ENCODE measurements at places on chromosomes 2 and 18. TPM values are rescaled to one million over a fixed set of nuclear protein-coding genes. Genes with fewer than 3 reads are reported as not detected.

DNA sequence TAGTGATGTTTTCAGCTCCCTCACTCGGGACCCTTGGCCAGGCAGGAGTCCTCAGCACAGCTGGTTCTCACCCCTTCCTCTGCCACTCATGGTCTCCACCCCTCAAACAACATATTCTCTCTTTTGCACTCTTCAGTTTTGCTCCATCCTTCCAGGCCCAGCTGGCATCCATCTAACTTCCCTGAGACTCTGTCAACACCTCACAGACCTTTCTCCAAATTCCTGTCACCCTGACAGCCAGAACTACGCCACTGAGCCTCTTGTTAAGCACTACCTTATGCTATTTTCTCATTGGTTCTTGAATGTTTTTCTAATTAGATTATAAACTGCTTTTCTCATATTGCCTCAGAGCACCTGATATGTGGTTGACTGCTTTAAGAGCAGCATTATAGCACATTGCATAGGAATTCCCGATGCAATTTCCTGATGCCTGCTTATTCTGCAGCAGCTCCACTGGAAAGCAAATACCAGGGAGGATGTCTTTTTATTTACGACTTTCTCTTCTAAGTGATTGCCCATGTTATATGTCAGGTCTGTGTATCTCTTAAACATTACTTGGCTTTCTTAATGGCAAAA lies 12.4 kb upstream of the INO80C start:
- no peak for DNase-seq

Gene SP140
- 1.5 TPM for polyA plus RNA-seq

DNA sequence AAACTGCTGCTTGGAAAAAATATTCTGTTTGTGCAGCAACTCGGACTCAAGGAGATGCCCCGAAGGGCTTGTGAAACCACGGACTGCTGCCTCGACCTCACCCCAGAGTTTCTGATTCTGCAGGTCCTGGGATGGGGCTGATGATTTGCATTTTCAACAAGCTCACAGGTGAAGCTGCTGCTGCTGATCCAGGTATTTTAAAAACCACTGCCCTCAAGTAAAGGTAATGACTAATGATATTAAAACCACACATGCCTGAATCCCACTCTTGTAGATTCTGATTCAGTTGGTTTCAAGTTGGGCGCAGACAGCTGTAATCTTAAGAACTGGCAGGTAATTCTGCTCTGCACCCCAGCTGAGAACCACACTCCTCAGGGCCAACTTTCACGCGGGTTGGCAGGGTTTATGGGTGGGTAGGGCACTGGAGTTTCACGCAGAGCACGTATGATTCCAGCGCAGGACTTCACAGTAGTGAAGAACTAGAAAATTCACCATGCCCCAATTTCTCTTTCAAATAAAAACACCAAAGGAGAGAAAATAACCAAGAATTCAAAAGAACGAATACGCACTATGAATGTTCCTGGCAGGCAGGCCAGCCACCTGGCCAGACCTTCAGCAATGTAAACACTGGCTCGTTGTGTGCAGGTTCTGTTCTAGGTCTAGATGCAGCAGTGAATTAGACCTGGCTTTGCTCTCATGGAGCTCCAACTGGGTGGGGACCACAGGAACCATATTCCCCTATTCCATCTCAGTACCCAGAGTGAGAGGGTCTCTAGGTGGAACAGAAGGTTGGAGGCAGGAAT lies 74.6 kb upstream of the ZFP36L2 start:
- no peak for DNase-seq

Gene LOXHD1
- not detected for polyA plus RNA-seq

Gene NEUROD1
- polyA plus RNA-seq: not detected

GRCh38 chr2:133570542-133570941 lies 2.3 kb upstream of the NCKAP5 start:
- DNase-seq: no peak

DNA sequence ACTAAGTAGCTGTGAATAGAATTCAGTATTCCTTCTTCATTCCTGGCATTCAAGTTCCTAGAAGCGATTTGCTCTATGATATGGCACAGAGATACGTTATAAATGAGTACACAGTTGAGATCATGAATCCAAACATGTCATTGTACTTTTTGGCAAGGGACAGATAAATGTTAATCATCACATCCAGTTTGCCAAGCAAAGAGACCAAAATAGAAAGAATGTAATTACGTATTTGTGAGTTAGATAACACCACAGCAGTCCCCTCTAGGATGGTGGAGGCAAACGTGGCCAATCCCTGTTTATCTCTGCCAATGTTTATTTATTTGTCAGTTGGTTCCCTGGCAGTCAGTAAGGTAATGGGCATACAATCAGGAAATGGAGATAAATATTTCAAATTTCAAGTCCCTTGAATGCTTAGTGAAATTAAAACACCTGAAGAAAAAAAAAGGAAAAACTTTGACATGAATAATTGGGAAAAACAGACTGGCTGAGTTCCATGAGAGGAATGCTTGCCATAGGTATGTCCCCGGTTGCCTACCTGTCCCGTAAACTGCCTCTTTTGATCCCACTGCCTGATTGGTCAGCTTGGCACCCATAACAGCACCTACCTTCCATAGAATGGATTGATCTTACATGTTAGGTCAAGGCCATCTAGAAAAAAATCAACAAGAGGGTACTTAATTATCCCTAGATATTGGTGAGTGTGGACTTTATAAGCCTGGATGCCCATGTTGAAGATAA lies 451.1 kb upstream of the NETO1 start:
- DNase-seq: no peak

Gene CRYGC
- polyA plus RNA-seq: not detected

- no peak for DNase-seq
Measured at GRCh38 chr2:109027702-109028101, 38.7 kb upstream of the EDAR start.

DNA sequence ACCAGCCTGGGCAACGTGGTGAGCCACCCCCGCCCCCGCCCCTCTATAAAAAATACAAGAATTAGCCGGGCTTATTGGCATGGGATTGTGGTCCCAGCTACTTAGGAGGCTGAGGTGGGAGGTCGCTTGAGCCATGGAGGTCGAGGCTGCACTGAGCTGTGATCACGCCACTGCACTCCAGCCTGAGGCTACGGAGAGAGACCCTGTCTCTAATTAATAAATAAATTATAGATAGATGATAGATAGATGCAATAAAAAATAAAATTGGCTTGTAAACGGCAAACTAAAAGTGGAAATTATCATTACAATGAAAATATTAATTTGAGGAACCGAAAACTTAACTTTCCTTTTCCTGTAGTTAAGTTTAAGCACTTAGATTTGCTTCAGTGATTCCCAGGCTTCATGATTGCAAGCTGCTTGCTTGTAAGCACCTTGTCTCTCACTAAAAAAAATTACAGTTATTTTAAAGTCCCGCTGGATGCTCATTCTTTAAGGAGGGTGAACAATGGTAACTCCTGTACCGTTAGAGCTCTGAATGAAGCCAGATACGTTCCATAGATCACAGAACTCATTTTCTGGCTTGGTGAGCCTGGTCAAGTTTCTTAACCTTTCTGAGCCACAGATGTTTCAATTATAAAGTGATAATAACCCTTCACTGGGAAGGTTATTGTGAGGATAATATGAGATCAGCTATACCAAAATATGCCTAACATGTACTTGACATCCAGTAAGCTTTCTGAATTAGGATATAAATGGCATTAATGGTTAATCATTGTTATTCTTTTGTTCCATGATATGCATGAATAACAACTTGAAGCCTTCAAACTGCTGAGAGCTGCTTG lies 9.3 kb upstream of the NARS1 start:
- DNase-seq: no peak

DNA sequence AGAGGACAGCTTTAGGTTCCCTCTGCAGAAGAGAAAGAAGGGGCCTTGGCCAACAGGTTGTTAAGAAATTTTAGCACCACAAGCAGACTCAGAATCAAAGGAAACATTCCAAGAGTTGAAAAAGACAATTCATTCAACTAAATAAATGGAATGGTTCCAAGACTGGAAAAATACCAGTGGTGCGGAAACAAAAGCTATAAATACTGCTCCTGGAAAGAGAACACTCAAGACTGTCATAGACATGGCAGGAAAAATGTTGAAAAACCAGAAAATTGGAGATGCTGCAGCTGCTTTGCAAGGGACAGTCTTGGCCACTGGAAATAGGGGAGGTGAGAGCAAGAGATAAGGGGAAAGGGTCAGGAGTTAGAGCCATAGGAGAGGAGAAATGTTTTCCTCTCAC lies 312.7 kb upstream of the CYRIA start:
- no peak for DNase-seq

Gene OST4
- polyA plus RNA-seq: 679 TPM

GRCh38 chr2:105371810-105372209 lies 27.0 kb downstream of the FHL2 start:
- no peak for DNase-seq

GRCh38 chr2:241241669-241242068 lies 53.2 kb downstream of the ANO7 start:
- DNase-seq: no peak

DNA sequence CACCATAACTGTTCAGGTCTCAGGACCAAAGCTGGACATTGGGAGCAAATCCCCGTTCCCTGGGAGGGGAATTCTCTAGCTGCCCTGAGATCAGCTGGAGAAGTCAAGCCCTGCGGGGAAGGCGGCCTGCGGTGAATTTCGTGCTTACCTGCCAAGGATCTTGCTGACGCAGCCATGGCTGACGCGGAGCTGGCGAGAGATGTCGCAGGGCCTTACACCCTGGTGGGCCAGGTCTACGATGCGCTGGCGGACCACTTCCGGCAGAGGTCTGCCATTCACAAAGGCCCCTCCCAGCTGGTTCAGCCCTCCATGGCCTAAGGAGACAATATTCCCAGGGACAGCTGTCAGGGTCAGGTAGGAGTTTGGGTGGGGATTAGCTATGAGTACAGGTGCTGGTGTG lies 32.1 kb downstream of the PAX8 start:
- DNase-seq: no peak

GRCh38 chr2:10166676-10167292 lies 44.2 kb downstream of the RRM2 start:
- DNase-seq: no peak

Gene TTN
- polyA plus RNA-seq: 0.07 TPM

GRCh38 chr2:121902171-121902591 lies 146.7 kb downstream of the TSN start:
- DNase-seq: no peak

Gene ABCG8
- polyA plus RNA-seq: not detected

Gene GKN1
- not detected for polyA plus RNA-seq

DNA sequence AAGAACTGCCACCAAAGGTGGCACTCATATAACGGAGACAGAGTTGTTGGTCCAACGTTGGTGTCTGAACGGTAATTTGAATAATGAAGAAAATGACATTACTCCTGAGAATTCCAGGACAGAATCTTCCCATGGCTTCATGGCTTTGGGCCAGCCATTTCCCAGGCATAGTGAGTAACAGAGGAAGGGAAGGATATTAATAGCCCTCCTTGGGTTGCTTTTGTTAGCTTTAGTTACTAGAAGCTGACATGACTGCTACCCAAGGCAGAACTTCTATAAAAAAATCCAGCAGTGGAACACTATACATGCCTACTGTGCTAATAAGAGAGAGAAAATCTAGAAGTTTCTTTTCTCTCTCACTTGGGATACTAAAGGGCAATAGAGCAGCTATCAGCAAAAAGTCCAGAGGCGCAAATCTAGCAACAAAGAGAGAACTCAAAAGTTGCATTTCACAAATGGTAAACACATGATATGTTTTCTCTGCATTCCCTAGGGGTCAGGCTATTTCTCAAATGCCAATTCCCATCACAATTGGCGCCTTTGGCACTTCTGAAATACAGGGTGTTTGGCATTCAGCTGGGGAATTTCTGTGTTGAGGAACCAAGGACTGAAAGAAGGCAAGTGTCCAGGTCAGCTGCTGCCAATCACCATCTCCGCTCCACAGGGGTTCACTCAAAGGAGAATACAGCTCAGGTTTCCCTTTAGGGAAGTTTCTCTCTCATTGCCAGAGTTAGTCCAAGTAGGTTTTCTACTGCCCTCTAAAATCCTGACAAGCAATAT lies 160.8 kb upstream of the KYNU start:
- DNase-seq: no peak

GRCh38 chr18:56431551-56431950 lies 206.8 kb downstream of the TXNL1 start:
- no peak for DNase-seq

DNA sequence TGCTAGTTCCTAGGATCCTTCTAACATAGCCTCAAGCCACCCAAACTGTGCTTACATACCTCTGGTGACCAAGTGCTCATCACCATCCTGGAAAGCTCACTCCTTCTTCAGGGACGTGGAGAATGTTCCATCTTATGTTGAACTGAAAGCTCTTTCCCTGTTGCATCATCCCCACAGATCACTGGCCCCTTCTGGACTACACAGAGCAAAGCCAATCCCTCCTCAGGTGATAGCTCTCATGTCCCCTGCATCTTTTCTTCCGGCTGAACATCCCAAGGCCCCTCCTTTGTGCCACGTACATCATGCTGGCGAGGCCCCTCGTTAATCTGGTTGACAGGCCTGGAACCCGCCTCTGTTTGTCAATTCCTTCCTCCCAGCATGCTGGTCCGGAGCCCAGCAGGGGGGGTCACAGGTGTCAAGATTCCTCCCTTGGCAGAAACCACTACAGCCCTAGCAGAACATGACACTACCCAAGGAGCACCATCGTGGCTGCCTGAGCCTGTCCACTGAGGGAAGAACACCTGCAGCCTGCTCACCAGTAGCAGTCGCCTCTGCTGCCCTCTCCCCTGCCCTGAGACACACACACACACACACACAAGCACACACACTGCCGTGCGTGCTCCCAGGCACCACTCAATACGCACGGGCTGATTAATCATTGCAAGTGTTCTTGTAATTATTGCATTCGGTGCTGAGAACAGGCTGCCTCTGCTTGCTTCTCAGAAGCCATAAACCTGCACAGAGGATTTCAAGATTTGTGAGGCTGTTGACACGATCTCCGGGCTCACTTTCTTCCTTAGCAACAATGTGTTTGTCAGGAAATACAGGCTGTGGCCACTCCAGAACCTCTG lies 6.3 kb upstream of the KCNK3 start:
- no peak for DNase-seq

DNA sequence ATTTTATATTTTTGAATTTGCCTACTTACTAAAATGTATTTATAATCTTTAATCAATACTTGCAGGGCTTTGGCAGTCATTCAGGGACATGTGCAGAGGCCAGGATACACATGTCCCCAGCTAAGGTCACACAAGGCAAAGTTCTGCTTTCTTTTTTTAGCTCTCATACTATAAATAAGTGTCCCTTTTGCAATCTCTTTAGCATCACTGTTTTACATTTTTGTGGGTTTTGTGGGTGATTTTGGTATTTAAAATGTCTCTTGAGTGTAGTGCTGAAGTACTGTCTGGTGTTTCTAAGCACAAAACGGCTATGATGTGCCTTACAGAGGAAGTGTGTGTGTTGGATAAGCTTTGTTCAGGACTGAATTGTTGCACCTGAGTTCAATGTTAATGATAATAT lies 309.0 kb upstream of the GULP1 start:
- DNase-seq: peak; percentile 73
